ENCODE measurements at places on chromosomes 6 and 20.

- no peak for DNase-seq
Observed at GRCh38 chr20:38859070-38859690, 53.7 kb downstream of the PPP1R16B start.

DNA sequence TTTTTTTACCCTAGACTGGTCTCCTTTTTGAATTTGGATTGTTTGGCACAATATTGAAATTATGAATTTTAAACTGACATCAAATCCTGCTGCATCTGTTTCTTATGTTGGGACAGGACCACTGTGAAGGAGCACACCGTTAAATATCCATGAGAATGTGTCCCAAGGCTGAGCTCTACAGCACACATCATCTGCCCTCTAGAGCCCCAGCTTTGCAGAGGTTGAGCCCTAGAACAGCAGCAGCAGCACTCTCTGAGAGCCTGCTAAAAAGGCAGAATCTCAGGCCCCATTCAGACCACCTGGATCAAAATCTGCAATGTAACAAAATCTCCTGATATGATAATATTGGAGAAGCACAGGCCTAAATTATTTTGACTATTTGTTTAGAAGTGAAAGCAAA, 192.1 kb upstream of the CCN2 start:
- no peak for DNase-seq

- no peak for DNase-seq
Observed at GRCh38 chr6:106750142-106750918, 121.0 kb downstream of the QRSL1 start.

- DNase-seq = no peak
Observed at GRCh38 chr6:93341900-93342613, 77.3 kb downstream of the EPHA7 start.

DNA sequence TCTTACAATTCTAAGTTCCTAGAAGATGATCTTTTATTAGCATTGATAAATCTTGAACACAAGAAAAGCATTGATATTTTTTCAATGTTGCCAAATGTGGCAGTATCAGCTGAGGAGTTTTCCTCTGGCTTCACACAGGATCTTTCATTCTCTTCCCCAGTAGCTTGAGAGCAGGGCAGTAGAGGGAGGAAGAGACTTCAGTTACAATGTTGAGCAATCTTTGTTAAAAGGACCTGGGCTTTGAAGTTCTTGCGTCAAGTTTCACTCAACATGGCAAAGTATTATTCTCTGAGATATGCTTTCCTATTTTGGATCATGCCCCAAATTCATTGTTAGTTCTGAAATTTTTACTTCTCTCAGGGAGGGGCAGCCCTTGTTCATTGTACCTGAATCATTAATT, 238.0 kb downstream of the COL12A1 start:
- DNase-seq = no peak

DNA sequence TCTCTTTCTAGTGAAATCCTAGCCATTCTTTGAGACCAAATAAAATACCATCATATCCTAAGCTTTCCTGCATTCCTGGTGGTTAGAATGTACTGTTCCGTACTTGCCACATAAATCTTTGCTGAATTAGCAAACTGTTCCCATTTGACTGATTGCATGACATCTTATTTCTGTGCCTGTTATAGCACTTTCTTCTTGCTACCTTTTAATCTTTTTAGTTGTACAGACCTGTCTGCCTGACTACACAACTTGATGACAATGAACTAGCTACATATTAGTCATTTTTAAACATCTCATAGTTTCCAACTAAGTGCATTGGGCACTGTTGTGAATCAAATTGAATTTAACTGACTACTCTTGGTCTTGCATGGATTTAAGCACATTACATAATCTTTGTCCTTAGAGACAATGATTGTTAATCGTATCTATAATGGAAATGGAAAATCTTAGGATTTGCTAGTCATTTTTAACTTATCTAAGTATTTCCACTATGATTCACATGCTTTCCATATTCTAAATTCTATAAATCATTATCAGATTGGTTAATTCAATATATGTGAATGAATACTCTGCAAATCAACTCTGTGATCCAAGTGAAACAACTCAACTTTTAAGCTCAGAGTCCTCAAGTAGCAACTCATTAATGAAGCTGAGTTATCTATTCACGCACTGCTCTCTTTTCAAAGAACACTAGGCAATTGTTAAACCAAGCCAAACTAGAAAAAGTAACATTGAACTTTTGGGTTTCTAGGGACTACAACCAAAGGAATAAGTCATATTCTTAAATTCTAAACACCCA, 109.0 kb downstream of the TNFRSF21 start:
- DNase-seq = peak; percentile 64

DNA sequence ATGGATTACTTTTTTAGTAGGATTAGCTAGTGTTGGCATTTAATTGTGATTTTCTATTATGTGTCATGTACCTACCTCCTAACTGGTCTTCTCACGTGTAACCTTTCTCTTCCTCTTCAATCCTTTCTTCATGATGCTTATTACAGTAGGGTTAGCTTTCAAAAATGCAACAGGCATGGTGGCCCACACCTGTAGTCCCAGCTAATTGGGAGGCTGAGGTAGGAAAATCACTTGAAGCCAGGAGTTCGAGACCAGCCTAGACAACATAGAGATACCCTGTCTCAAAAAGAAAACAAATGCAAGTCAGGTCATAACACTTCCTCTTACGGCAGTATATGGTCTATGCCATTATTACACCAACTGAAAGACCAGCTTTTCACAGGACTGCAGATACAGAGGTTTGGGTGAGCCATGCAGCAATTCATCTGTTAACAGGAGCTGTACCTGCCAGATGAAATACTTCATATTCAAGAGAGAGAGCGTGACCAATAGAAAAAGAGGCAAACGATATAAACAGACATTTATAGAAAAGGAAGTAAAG, 195.0 kb downstream of the TMEM242 start:
- DNase-seq = no peak

GRCh38 chr6:152316024-152316423, 321.1 kb downstream of the SYNE1 start:
- no peak for DNase-seq

- DNase-seq = no peak
Observed at GRCh38 chr6:37588735-37589108, 89.0 kb upstream of the CCDC167 start.

- no peak for DNase-seq
Observed at GRCh38 chr20:17646209-17646960, 35.7 kb downstream of the RRBP1 start.

GRCh38 chr6:15344831-15345230, 99.0 kb downstream of the JARID2 start:
- no peak for DNase-seq

GRCh38 chr6:1627827-1628560, 18.3 kb downstream of the FOXC1 start:
- no peak for DNase-seq

GRCh38 chr6:147141711-147142308, 62.4 kb upstream of the STXBP5 start:
- peak; percentile 48 for DNase-seq

GRCh38 chr6:136129365-136129764, 120.7 kb downstream of the MTFR2 start:
- no peak for DNase-seq

DNA sequence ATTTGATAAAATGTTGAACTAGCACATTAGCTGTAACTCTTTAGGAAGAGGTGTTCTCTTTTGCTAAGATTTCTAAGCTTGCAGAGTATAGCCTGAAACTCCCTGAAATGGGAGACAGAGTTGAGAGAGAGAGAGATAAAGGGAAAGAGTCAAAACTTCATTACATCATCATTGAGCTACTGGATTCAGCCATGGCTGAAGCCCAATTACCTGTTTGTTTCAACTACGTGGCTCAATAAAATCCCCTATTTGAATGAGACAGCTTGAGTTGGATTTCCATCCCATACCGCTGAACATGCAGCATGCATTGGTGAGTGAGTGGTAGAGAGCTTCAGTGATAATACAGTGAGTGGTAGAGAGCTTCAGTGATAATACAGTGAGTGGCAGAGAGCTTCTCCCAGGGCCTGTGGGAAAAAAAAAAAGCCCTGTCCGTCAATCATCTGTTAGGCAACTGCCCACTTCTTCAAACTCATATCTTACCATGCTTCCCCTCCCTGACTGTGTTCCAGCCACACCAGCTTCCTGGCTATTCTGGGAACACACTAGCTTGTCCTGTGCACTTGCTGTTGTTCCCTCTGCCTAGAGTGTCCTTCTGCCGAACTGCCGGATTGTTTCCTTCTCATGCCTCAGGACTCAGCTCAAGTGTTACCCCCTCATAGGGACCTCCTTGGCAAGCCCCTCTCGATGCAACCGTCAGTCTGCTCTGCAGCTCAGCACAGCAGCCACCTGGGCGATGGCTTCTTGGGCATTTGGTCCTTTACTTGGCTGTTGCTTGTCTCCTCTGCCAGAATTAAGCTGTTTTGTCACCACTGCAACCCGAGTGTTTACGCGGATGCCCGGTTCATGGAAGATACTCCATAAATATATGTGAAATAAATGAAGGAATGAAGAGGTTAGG, 91.3 kb upstream of the EYA2 start:
- no peak for DNase-seq

DNA sequence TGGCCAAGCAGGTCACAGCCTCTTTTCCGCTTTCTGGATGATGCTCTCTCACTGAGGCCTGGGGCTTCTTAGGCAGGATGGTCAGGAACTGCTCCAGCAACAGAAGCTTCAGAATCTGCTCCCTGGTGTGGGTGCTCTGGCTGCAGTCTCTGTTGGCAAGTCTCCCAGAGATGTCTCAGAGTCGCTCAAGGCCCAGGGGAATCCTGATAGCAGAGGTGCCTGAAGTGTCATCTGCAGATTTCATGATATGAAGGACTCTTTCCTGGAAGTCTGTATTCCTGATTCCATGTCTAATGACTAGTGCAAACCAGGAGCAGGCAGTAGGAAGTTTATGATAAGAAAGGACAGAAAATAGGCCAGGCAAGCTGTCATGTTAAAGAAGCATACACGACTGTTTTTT, 20.3 kb downstream of the ZSCAN31 start:
- no peak for DNase-seq

DNA sequence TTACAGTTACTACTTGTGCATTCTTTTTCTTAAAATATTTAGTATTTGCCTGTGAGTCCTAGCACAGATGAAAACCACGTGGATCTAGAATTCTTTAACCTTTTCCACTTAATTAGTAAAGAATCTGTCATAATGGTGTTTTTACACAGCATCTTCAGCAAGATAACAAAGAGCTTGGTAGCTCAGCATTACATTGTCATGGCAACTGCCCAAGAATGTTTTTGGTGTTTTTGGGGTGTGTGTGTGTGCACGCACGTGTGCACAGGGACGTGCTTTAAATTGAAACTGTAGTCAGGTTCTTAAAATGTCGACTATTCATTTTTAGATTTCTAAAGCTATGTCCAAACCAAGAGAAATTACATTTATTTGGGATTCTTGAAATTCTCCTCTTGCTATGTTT, 108.0 kb downstream of the FIG4 start:
- no peak for DNase-seq

- DNase-seq = no peak
Observed at GRCh38 chr20:38343311-38344106, 2.8 kb upstream of the LBP start.

DNA sequence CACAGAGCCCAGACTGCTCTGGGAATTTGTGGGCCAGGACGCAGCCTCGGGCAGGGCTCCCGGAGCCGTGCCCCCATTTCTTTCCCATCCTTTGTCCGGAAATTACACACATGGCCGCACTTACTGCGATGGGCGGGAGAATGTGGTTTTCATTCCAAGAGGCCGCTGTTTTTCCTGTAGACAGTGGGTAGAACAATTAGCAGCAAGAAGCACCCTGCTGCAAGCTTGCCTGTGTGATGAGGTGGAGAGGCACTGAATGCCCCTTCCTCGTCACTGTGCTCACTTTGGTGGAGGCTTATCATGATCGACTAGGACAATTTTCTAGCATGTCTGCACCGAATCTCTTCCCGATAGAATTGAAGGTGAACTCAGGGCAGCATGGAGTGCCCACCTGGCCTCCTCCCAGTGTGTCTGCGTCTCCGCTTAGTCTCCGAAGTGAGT, 102.8 kb downstream of the DACT2 start:
- no peak for DNase-seq

- no peak for DNase-seq
Observed at GRCh38 chr6:29502181-29502580, 14.4 kb upstream of the MAS1L start.

DNA sequence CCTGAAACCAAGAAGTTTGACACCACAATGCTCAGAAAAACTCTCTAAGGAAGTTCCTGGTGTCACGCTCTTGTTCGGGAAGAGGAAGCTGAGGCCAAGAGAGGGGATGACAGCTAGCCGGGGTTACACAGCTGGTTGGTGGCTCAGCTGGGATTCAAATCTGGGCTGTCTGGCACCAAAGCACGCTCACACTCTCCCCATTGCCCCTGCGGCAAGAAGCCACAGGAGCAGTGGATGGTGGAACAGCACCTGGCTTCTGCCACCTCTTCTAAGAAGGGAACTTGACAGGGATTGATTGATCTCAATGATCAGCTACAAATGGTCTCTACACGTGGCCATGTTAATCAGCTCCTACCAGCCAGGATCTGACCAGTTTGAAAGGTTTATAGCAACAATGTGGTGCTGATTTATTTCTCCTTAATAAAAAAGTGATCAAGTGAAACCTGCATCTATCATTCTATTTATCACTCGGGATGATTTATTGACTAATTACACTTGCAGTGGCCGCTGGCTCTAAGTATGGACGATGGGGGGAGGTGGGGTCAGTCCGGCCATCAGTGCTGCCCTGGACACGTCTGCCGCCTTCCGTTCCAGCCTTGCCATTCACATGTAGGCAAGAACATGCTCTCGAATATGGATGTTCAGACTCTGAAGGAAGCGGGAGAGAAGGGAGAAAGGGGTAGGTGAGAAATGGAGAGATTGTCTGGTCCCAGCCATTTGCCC, 71.9 kb upstream of the TOP1 start:
- DNase-seq = no peak

- no peak for DNase-seq
Observed at GRCh38 chr6:1536526-1537429, 72.9 kb upstream of the FOXC1 start.

DNA sequence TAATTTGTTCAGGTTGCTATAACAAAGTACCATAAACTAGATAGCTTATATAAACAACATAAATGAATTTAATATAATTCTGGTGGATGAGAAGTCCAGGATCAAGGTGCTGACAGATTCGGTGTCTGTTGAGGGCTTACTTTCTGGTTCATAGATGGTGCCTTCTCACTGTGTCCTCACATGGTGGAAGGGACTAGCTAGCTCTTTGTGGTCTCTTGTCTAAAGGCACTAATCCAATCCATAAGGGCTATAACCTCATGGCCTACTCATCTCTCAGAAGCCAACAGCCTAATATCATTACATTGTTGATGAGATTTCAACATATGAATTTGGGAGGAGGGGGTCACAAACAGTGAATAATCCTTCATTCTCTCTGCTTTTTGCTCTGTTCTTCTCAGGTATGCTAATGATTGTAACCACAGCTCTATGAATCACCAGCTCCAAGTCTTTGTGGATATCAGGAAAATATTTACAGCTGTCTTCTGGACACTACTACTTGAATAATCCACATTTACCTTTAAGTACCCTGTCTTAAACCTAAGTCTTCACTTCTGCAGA, 122.3 kb downstream of the NKAIN2 start:
- no peak for DNase-seq

DNA sequence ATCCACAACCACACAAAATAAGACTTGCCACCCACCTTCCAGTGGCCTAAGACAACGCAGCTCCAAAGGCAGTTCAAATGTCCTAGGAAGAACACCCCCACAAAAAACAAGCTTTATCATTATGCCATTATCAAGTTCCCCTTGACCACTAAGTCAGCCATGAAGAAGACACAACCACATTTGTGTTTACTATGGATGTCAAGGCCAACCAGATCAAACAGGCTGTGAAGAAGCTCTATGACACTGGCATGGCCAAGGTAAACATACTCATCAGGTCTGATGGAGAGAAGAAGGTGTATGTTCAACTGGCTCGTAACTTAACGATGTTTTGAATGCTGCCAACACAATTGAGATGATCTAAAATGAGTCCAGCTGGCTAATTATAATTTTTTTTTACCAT, 26.1 kb downstream of the SEC63 start:
- no peak for DNase-seq

Data from epithelial cell of prostate (primary cell).